NCI-H1694 treated with DMSO at 0.1 percent for 48 hours (cell line): ENCODE measurements at places on chromosomes 2 and 18.
A peak's percentile ranks its signal among the peaks of the same experiment; 100 is the strongest.

- DNase-seq, result no peak
Observed at GRCh38 chr2:241496904-241497877, 11.2 kb downstream of the STK25 start.

- DNase-seq, result no peak
Observed at GRCh38 chr18:12403601-12404506, 3.9 kb upstream of the PRELID3A start.

DNA sequence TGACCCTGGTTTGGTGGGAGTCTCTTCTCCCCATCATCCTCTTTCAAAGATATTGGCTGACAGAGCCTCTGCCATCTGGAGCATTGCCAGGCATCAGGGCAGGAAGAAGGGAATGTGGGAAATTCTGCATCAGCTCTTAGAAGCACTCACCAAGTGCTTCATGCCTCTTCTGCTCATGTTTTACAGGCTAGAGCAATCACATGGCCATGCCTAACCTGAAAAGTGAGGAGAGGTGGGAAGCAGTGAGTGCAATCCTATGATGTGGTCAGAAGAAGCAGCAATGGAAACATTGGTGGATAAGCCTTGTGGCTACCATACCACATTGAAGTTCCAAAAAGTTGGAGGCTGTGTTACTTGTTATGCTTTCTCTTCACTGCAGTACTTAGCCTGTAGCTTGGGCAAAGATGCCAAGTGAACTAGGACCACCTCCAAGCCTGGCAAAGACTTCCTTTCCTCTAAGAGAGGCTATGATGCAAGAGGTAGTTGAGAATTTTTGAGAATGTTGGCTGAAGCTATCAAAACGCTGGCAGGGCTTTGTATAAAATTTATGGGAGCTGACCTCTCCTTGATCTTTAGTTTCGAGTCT is 64.1 kb downstream of the BCL2L11 start:
- no peak for DNase-seq

GRCh38 chr2:85761-86160 is 39.5 kb upstream of the FAM110C start:
- no peak for DNase-seq

DNA sequence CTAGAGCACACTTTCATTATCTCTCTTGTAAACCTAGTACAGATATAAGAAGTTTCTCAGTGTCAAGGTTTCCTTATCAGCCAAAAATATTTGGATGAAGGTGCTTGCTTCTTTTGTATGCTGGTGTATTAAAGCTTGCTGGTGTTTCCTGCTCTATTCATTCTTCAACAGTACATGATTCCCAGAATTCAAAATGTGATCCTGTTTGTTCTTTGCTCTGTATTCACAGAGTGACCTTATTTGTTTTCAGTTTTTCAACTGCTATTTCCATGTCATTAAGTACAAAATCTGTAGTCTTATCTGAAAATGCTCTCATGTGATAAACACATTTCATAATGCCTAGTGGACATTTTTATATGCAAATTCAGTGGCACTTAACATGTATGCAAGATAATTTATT is 1185.8 kb downstream of the SUCLG1 start:
- DNase-seq, result no peak

- DNase-seq, result no peak
Observed at GRCh38 chr2:188897096-188897495, 77.1 kb upstream of the COL3A1 start.

GRCh38 chr2:139924070-139924469 is 1143.9 kb upstream of the NXPH2 start:
- no peak for DNase-seq

DNA sequence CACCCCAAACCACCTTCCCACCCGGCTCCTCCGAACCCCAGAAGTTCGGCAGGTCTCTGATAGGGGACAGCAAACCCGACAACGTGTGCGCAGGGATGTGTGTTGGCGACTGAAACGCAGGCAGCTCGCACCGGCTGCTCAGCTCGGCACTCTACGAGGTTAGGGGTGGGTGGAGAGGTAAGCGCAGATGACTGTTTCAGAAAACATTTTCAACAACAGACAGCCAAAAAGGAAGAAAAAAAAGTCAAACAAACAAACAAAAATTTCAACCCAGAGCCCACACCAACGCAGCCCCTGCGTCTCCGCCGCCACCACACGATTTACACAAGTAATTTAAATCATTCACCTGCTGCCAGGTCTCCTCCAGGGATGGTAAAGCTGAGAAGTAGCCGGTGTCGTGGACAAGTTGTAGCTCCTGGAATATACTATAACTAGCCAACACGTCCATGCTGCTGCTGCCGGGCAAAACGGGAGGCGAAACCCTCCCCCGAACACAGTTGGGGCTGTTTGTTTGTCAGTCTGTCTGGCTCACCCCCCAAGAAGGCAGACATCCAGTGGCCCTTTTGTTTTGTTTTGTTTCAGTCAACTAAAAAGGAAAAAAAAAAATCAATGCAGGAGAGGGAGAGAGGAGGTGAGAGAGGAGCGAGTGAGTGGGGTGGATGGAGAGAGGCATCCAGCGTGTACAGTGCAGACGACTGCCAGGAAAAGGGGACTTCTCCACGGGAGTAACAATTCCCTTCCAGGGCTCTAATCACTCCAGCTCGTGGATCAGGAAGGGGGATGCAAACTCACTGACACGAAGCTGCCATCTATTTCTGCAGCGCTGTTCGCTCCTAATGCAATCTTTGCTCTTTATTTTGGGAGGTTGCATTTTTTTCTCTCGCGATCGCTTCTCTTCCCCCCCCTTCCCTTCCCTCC is at the start of gene KLF7:
TSS of gene KLF7 (minus strand) at position 828 of the 918 bp plus-strand sequence. CDS start at position 448, 380 bp downstream.
- no peak for DNase-seq

- peak; percentile 9 for DNase-seq
Observed at GRCh38 chr2:11829947-11830707, 83.7 kb downstream of the LPIN1 start.

- DNase-seq, result no peak
Observed at GRCh38 chr2:180324182-180324581, 317.1 kb upstream of the CWC22 start.

GRCh38 chr2:225337183-225337582 is 62.3 kb upstream of the NYAP2 start:
- DNase-seq, result no peak

GRCh38 chr18:13003466-13003896 is 12.3 kb downstream of the CEP192 start:
- DNase-seq, result no peak

DNA sequence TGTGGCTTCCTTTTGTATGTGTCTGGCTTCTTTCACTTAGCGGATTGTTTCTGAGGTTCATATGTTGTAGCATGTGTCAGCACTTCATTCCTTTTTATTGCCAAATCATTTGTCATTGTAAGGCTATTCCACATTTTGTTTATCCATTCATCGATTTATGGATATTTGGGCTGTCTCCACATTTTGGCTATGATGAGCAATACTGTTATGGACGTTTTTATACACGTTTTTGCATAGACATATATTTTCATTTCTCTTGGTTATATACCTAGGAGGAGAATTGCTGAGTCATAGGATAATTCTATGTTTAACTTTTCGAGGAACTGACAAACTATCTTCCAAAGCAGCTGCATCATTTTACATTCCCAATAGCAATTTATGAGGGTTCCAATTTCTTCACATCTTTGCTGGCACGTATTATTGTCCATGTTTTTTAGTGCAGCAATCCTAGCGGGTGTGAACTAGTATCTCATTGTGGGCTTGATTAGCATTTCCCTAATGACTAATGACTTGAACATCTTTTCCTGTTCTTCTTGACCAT is 48.1 kb upstream of the TBC1D8 start:
- no peak for DNase-seq

DNA sequence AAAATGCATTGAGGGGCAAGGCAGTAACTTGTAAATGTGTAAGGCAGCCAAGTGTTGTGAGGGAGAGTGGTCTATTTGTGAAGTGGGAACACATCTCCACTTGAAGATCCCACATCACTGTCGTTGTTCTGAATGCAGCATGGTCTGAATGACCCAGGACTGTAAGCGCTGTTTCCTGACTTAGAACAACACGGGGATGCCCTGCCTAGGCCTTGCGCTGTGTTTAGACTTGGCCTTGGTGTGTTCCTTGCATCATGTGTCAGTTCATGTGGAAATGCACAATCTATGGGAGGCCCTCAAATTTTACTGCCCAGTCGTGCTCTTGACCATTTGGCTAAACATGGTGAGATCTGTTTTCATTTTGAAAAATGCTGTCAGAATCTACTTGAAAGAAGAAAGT is 205.1 kb downstream of the SOX11 start:
- no peak for DNase-seq

DNA sequence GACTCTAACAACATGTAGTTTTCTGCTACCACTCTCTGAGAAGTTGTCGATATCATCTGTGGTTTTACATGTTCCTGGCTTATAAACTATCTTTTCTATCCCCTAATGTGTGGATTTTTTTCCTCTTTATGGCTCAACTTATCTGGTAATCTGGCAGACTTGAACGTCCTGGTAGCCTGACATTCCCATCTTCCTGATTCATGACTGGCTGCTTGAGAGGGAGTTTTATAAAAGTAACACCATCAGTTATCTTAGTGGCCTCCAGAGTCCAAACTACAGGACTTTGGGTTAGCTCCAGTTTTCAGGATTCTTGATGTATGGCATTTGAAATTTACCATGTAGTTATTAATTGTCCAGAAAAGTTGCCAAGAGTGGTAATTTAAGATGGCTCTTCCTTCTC is 174.0 kb upstream of the GULP1 start:
- no peak for DNase-seq

GRCh38 chr2:226818930-226819329 is 16.9 kb upstream of the RHBDD1 start:
- no peak for DNase-seq

- peak; percentile 9 for DNase-seq
Observed at GRCh38 chr2:64730551-64731262, 77.0 kb upstream of the SERTAD2 start.

GRCh38 chr18:56248610-56249235 is 389.7 kb downstream of the TXNL1 start:
- no peak for DNase-seq

DNA sequence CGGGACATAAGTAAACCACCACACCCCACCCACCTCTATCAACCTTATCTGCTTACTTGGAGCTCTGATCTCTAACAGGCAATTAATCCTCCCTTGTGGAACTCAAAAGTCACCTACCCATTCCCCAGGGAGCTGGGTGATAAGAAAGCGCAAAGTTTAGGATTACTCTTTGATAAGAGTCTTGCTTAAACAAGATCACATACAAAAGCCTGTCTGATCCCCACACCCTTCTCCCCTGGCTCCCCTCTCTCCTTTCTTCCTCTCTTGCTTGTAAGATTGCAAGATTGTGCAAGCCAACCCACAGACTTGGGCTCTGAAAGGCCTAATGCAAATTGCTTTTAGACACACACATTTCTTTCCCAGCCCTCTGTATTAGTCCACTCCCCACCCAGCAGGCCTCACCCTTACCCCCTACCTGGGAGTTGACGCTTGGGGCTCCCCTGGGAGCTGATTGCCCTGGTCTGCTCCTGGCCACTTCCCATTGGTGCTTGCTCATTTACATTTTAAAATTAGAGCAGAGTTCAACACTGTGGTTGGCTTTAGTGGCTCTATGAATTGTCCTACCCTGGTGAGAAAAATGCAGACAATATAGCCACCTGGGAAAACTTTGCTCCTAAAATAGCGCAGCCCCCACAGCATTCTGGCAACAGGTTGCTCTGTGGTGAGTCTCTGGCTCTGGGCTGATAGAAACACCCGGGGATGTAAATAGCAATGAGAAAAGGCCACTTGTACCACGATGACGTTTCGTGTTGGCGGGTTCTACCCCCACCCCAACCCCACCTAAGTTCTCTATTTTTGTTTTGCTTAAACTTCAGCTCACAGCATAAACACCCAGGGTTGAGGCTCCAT is 92.8 kb upstream of the MSH2 start:
- no peak for DNase-seq

- DNase-seq, result no peak
Observed at GRCh38 chr2:222548992-222549391, 106.9 kb downstream of the FARSB start.

GRCh38 chr18:28946471-28946870 is 769.5 kb upstream of the CDH2 start:
- no peak for DNase-seq

DNA sequence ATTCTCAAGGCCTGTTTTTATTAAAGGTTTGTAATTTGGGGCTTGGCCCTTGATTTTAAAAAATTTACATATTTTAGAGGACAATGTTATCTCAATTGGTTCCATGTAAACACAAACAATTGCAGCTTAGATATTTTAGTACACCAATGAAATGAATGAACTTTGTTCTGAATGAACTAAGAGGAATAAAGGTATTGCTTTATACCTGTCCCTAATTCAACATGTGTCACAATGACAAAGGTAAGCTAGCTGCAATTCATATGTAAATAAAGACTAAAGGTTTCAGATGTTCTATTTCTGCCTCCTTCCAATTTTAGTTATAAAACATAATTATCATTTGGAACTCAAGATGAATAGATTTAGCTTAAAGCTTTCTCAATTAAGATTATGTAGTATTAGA is 11.4 kb downstream of the HOXD1 start:
- no peak for DNase-seq

GRCh38 chr18:67731851-67732250 is 215.3 kb upstream of the DSEL start:
- DNase-seq, result no peak

- no peak for DNase-seq
Observed at GRCh38 chr2:194352505-194352904, 1304.5 kb upstream of the SLC39A10 start.

GRCh38 chr2:195318440-195319111 is 338.4 kb upstream of the SLC39A10 start:
- DNase-seq, result peak; percentile 79

DNA sequence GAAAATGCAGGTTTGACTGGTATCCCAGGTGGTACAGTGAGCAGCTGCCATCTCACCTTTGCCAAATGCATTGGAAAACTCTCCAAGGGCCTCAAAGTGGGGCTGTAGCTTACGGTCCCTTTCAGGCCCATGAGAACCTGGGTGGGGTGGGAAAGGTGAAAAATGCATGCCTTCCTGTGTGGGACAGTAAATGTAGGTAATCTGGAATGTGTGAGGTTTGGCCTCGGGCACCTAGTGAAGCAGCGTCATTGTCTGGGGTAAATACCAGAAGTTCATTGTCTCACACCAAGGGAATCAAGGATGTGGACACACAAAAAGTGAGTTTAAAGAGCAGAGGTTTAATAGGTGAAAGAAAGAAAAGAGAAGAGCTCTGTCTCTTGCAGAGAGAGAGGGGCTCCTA is 36.6 kb downstream of the TIMM21 start:
- no peak for DNase-seq

GRCh38 chr2:183070942-183071844 is 7.4 kb upstream of the DUSP19 start:
- no peak for DNase-seq

DNA sequence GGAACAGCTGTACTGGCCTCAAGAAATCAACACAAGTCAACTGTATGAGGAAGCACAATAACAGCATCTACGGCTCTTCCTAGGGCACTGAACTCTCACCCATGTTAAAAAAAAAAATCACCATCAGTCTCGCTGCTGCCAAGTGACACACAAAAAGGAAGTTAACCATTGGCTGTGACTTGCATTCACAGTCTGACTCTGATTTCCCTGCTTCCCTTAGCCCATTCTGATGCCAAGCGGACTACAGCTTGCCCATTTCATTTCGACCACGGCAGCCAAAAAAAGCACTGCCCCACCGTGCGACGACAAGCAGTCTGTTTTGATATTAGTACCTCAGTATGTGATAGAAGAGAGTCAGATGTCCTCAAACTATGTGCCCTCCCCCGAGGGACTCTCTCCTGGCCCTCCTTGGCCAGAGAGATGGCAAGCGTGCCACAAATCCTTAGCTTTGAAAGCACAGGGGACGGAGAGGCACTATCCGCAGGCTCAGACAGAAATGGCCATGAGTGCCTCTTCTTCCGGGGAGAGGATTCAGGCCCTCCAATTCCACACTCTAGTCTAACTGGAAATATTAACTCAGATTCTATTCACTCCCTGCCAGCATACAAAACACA is 250.0 kb downstream of the TCF4 start:
- no peak for DNase-seq
